ENCODE measurements at places on chromosomes 1 and 21.

- DNase-seq = no peak
Observed at GRCh38 chr1:210207597-210208450, 24.8 kb upstream of the SERTAD4 start.

DNA sequence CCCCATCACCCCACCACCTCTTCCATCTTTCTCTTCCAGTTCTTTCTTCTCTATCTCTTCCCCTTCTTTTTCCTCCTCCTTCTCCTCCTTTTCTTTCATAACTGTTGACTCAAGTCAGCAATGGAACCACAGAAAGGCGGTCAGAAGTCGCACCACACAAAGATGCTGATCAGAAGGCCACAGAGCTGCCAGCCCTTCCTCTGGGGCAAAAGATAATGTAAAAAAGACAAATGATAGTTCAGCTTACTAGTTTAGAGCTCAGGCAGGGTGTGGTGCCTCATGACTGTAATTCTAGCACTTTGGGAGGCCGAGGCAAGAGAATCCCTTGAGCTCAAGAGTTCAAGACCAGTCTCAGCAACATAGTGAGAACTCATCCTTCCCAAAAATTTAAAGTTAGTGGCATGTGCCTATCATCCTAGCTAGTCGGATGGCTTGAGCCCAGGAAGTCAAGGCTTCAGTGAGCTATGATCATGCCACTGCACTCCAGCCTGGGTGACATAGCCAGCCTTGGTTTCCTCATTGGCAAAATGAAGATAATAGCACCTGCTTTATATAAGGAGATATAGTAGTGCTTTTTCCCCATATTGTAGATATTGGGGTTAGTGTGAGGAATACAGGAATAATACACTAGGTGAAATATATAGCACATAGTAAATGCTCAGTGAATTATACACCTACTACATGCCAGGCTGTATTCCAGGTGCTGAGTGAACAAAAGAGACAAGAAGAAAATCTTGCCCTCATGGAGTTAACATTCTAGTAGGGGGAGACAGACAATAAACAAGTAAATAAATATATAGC lies 12.5 kb upstream of the IGSF3 start:
- DNase-seq = no peak

DNA sequence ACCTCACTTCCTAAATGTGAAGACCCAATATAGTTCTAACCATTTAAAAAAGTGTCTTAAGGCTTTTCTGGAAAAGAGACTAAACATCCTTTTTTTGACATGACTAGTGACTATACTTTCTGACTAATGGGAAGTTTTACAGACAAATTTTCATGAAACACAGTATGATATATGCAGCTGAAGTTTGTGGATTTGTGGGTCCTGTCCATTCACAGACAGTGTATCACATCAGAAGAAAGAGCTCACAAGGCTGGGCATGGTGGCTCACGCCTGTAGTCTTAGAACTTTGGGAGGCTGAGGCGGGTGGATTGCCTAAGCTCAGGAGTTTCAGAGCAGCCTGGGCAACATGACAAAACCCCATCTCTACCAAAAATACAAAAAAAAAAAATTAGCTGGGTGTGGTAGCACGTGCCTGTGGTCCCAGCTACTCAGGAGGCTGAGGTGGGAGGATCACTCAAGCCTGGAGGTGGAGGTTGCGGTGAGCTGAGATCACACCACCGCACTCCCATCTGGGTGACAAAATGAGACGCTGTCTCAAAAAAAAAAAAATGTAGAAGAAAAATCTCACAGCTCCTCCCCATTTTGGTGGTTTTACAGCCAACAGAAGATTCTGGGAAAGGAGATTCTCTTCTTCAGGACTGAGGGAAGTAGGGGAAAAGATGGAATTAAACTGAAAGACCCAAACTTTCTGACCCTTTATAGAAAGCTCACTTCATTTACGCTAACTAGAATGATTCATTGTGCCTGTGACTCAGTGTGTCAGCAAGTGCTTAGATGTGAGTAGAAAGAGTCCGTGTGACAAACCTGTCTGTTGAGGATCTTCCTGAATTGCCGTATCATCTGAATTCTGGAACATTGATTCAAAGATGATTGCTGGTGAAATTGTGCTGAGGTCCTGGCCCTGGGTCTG lies 15.2 kb upstream of the YRDC start:
- DNase-seq = no peak

- DNase-seq = no peak
Observed at GRCh38 chr1:150928286-150928685, 2.1 kb downstream of the SETDB1 start.

DNA sequence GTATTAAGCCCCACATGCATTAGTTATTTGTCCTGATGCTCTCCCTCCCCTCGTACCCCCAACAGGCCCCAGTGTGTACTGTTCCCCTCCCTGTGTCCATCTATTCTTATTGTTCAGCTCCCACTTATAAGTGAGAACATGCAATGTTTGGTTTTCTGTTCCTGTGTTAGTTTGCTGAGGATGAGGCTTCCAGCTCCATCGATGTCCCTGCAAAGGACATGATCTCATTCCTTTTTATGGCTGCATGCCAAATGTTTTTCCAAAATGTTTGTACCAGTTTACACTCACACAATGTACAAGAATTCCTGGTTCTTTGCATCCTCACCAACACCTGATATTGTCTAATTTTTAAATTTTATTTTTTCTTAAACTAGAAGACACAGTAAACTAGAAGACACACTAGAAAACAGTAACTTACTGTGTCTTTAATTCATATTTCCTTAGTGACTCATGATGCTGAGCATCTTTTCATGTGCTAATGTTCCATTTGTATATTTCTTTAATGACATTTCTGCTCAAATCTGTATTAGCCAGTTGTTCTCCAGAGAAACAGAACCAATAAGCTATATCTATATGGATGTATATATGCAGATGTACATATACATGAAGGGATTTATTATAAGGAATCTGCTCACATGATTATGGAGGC lies 19.4 kb upstream of the USP1 start:
- DNase-seq = no peak

DNA sequence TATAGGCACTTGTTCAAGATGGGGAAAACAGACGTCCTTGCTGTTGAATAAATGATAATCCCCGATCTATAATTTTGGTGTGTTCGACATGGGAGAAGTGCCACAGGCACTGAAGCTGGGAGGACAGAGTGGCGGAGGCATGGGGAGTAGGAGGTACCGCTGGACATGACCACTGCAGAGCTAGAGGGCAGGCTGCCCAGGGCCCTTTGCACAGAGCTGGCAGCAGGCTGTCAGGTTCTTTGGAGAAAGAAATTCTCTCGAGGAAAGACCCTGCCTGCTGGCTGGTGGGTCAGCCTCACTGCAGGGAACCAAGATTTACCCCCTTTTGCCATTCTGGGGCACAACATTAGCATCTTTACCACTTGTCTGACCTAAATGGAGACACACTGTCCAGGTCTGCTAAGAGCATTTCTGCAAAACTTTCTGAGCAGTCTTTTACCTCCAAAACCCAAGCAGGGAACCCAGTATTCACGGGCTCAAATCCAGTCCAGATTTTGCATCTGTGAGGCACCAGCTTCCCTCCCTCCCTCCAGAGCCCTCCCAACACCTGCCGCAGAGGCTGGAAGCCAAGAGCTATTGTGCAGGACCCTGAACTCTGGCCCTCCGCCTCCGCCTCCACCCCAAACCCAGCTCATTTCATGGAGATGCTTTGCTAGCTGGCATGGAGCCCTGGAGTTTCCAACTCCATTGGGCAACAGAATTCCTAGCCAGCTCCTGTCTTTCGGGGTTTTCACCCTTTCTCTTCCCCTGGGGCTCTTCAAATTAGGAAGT lies 142.3 kb downstream of the PLXNA2 start:
- DNase-seq = no peak

GRCh38 chr1:201488830-201489589 lies 17.9 kb downstream of the CSRP1 start:
- DNase-seq = peak; percentile 51

- no peak for DNase-seq
Observed at GRCh38 chr1:25619101-25619890, 2.7 kb downstream of the MAN1C1 start.

DNA sequence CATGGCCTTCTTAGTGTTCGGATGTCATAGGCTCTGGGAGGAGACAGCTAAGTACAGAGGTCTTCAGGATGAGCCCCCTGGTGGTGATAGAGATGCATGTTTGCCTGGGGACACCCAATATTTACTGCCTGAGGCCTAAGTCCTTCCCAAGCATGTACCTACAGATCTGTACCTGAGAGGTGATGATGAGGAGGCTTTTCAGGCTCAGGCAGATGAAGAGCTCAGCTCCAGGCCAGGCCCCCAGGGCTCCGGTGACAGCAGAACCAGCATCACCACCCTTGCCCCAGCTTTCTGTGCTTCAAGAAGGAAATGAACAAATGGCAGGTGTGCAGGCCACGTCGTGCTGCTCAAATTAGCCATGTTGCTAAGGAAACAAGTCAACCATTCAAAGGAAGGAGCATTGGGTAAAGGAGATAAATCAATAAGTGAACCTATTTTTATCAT lies 21.1 kb downstream of the CACNA1E start:
- no peak for DNase-seq

DNA sequence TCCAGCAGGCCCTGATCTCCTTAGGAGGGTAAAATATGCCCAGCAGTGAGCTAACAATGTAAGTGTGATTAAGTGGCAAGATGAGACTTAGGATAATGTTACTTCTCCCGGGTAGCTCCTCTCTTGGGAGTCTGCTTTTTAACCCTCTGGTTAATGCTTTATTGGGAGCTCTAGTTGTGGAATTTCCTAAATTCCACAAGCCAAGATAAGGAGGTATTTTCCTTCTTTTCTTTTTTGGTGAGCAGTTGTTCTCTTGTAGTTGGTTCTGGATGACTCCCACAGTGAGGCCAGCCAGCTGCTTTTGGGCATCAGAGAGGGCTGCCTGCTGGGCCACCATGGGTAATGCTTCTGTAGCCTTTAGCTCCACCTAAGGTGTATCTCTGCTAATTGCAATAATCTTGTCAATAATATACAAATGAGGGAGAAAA lies 19.3 kb downstream of the C1orf52 start:
- DNase-seq = no peak

DNA sequence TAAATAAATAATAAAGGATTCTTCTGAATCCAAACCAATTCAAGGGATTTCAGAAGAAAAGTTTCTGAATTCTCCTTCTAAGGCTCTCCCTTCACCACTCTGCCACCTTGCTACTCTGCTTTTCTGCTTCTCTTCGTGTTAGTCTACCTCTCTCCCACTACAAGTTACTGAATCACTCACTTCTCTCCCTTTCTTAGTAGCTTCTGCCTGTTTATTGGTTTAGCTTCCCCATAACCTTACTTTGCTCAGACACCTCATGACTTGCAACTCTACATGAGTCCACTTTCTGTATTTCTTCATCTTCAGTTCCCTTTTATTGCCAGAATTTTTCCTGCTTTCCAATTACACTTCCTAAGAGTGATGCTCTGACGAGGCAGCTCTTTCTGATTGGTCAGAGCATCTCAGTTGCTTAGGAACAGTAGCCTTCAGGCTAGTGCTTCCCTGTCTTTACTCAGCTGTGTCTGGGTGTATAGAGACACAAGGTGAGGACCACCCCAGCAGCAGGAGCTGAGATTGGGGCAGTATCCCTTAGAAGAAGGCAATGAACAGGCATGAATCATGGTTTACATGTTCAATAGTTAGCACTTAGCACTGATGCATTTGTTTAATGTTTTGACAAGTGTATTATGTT lies 144.6 kb downstream of the SLC30A10 start:
- DNase-seq = no peak

DNA sequence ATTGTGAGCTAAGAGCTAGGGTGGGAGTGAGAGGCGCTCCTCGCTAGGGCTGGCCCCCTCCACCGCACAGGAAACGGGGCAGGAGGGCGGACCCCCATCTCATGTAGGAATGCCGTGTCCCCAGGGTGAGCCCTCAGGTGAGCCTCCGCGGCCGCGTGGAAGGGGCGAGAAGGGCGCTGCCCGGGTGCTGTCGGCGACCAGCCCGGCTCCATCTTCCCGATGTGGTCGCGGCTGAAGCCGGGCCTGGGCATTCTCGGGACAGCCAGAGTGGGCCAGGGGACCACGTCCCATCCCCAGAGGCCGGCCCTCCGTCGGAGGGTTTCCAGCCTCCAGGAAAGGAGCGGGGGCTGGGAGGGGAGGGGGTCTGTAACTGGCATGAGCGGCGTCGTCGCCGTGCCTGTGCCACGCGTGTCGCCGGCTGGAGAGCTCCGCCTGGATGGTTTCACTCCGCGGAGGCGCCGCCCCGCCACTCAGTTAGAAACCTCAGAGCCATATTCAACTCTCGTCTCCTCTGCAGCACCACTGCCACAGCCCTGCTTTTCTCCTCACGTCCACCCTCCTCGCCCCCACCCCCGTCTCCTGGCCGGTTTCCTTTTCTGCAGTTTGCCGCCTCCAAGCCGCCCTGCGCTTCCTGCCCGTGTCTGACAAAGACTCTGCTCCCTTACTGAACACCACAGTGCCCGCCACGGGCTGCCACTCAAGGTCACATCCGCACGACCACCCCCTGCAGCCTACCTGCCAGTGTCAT lies at the start of gene TMEM269:
Gene TMEM269 (plus strand): TSS at position 46 of the 748 bp plus-strand sequence. CDS start 4,903 bp downstream, outside the sequence.
- DNase-seq = no peak

DNA sequence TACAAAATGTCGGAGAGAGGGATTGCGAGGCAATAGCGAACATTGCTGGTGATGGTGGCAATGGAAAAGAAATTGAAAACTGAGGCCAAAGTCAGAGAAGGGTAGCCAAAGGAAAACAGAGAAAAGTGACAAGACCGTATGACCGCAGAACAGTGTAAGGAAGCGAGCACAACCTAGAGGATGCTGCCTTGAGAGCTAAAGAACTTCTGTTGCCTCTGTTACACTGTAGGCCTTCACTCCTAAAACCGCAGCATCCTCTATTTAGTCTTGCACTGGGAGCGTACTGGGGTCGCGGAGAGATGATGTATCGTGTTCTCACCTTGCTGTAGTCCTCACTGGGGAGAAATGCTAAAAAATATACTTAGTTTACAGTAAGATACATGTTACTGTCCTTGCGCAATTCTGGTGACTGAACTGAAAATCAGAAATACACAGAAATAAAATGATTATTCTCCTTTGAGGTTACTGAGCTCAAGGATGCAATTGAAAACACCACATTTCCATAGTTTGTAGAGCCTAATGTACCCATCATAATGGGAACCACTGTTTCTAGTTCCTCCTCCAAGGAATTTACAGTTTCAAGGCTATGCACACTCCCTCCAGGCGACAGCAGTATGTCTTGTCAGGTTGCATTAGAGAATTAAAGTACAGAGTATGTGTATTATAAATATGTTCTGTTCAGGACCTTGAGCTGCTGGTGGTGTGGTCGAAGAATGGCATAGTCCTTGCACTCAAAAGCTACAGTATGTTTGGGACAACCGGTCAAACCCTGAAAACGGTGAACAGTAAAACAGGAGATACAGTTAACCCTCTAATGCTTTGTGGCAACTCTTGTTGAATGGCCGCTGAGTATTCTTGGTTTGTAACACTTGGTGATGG lies 1.3 kb downstream of the NEK7 start:
- no peak for DNase-seq

GRCh38 chr1:3747522-3747848 lies 4.8 kb upstream of the CCDC27 start:
- DNase-seq = no peak

GRCh38 chr1:64569411-64569810 lies 99.5 kb downstream of the CACHD1 start:
- no peak for DNase-seq
